ENCODE measurements at places on chromosomes 7 and 10.

DNA sequence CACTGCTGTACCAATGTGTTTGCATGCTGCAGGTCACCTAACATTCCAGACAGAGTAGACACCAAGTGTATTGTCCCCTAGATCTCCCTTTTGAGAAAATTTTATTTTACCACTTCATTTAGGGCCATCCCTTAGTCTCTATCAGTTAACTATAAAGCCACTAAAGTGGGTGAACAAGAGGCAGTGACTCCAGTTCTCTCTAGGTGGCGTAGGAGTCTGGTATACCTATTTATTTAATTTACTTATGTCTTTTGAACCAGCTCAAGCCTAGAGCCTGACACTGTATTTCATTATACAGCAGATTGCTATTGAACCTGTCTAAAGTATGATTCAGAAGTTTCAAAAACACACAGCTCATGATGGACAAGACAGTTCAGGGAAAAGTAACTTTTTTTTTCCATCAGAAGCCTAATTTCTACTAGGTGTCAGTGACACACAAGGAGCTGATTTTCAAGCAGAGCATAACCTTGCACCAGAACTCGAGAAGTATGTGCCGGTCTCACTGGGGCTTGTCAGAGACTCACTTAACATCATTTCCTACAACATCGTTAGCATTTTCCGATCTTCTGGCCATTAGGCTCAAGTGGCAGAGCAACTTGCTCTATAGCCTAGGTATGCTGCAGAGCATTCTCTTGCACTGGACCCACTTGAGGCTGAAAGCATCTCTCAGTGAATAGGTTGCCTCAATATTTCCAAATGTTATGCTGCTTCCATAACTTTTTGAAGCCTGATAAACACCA lies 175.4 kb downstream of the CDC14C start:
- no peak for DNase-seq

DNA sequence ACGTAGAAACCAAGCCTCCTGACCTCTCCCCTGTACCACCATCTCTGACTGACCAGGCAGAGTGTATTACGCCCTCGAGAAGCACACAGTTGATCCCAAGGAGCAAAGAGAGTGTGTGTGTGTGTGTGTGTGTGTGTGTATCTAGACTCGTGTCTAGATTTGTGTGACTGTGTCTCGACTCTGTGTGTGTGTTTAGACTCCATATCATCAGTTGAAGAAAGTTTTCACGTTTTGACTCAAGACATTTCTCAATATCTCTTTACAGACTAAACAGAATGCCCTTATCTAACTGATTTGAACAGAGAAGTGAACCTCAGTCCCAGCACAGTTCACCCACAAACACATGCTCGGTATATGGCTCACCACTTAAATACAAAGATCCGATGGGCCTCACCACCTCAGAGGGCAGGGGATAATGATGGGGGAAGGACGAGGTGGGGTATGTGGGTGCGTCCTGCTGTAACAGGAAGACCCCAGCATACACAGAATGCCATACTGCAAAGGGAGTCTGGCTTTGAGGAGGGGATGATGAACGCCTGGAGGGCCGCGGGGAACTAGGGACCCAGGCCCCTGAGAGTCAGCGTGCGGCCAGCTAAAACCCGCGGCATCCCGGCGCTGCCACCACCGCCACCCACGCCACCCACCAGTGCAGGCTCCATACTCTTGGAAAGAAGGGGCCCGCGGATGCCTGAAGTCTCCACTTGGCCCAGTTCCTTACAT lies 780 bp downstream of the ALDH18A1 start:
- DNase-seq = no peak

- no peak for DNase-seq
Measured at GRCh38 chr7:116552602-116553001, 27.8 kb downstream of the CAV1 start.

DNA sequence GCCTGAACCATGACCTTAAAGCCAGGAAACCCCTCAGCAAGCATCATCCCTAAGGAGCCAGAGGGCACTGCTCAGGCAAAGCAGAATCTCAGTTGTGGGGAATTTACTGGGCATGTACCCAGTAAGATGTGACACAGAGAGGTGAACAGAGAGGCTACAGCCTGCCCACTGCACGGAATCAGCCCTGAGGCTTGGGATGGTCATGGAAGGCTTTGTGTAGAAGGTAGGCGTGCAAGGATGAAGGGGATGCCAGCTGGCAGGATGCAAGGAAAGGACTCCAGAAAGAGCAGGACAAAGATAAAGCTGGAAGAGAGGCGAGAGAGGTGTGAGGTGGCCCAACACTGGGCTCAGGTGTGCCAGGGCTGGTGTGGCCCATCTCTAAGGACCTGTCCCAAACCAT lies 2.4 kb upstream of the AIFM2 start:
- DNase-seq = no peak

GRCh38 chr10:4770801-4771553 lies 55.0 kb upstream of the AKR1E2 start:
- DNase-seq = no peak

All from stimulated activated CD8-positive, alpha-beta memory T cell treated with anti-CD3 and anti-CD28 coated beads, Interleukin-2, amount 100 ng/mL, for 1 hour (primary cell).